ENCODE measurements at places on chromosomes 4 and X.
A peak's percentile ranks its signal among the peaks of the same experiment; 100 is the strongest.

GRCh38 chr4:26288355-26288909, 32.4 kb upstream of the RBPJ start:
- DNase-seq, result no peak

DNA sequence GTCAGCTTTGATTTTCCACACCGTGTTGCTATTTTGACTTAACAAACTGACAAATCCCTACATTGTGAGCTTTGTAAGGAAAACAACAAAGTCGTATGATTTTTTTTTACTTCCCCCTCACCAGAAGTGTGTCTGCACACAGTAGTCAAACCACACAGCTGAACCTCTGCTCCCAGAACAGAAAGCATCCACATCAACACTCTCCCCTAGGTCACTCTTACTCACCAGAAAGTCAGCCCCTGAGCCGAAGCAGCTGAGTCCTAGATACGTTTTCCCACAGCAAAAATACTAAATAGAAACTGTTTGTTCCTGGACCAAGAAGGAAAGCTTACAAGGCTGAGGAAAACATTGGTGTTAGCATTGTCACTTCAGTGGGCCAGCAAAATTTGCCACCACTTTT, 305.7 kb downstream of the DHX15 start:
- DNase-seq, result no peak

GRCh38 chrX:129689796-129690195, 35.0 kb upstream of the APLN start:
- DNase-seq, result no peak

GRCh38 chr4:114780205-114780604, 181.6 kb downstream of the UGT8 start:
- no peak for DNase-seq

- DNase-seq, result no peak
These were observed 25.5 kb downstream of the INTS12 start for GRCh38 chr4:105683038-105683437.

GRCh38 chr4:131091896-131092295, 1995.9 kb downstream of the C4orf33 start:
- no peak for DNase-seq

GRCh38 chr4:43341741-43342140, 449.2 kb downstream of the GRXCR1 start:
- DNase-seq, result no peak

- no peak for DNase-seq
These were observed 100.8 kb downstream of the SYTL5 start for GRCh38 chrX:38106991-38107655.

DNA sequence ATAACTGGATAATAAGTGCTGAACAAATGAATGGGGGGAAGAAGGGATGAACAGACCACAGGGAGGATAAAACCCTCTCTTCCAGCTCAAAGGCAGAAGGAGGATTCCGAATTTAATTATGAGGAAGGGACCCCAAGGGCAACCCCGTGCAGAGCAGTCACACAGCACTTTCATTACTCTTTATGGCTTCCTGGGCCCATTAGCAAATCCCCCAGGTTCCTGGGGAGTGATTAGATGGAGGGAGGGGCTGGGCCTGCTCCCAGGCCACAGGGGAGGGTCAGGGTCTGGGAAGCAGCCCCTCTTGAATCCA, 67.1 kb downstream of the PPP2R2C start:
- DNase-seq, result no peak

DNA sequence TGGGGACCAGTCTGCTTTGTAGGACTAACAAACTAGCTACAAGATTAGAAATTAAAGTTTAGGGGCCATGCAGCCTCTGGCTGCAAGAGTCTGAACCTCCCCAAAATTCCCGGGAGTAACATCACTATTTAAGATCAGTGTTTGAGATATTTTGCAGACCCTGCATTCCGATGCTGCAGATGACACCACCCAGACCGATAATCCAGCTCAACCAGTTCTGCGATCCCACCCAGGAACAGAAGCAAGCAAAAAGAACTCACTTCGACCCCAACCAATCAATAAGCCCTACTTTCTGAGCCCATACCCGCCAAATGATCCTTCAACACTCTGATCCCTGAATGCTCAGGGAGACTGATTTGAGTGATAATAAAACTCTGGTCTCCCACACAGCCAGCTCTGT, 877.8 kb downstream of the FAT4 start:
- no peak for DNase-seq

DNA sequence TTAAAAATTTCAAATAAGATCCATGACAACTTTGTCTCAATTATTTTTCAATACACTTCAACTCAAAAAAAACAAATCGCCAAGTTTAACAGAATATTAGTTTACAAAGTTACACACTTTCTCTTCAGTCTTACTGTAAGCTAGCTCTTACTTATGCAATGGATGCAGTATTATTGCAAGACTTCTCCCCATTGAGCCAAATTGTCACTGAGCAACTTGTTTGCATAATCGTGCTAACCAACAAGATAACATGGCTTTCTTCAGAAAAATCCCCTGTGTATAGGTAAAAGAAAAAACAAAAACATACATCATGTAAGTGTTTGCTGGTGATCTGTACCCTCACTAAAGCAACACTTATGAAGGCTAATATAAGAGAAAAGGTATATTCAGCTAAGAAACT, 18.9 kb downstream of the DNAJB14 start:
- no peak for DNase-seq

GRCh38 chrX:101208152-101208905, 11.3 kb upstream of the DRP2 start:
- no peak for DNase-seq

DNA sequence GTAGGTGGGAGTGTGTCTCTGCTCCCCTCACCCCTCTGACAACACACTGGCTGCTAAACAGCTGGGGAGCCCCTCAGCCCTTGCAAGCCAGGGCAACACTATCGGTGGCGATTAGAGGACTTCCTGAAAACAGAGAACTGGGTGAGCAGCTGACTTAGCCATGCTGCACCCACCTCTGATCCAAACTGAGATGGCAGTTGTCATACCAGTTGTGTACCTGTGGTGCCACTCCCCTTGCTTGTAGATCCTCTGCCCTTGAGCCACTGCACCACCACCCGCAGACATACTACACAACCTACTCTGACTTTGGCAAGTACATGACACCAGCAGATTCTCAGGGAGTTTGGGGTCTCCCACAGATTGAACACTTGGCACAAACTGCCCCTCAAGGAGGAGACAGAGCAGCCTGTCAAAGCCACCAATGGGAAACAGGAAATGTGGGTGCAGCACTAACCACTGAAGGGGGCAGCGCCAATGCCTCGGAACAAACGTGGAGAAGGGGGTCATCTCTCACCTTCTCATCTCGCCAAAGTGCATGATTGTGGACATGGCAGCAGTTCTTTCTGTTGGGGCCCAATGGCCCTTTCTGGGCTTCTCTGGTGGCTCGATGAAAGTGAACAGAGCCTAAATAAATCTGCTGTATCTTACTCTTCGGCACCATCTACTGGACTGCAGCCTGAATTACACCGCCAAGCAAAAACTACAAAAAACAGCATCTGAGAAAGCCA, 119.8 kb downstream of the NEK1 start:
- DNase-seq, result peak; percentile 34

- DNase-seq, result no peak
These were observed 7.3 kb upstream of the CLDN2 start for GRCh38 chrX:106912864-106913263.

DNA sequence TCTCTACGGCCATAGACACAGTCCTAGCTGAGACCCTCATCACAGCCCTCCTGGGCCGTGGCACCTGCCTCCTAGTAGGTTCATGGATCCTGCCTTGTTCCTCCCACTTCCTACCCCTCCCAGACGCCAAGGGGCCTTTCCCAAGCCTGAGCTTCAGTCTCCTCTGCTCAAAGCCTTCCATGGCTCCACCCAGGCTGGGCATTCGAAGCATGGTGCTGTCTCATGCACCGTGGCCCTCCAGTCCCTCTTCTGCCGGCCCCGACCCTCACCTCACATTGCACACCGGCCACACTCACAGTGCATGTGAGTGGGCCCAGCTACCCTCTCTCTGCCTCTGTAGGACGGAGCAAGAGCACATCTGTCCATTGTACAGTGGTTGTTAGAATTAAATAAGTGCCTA, 21.7 kb upstream of the KIAA0232 start:
- DNase-seq, result no peak

DNA sequence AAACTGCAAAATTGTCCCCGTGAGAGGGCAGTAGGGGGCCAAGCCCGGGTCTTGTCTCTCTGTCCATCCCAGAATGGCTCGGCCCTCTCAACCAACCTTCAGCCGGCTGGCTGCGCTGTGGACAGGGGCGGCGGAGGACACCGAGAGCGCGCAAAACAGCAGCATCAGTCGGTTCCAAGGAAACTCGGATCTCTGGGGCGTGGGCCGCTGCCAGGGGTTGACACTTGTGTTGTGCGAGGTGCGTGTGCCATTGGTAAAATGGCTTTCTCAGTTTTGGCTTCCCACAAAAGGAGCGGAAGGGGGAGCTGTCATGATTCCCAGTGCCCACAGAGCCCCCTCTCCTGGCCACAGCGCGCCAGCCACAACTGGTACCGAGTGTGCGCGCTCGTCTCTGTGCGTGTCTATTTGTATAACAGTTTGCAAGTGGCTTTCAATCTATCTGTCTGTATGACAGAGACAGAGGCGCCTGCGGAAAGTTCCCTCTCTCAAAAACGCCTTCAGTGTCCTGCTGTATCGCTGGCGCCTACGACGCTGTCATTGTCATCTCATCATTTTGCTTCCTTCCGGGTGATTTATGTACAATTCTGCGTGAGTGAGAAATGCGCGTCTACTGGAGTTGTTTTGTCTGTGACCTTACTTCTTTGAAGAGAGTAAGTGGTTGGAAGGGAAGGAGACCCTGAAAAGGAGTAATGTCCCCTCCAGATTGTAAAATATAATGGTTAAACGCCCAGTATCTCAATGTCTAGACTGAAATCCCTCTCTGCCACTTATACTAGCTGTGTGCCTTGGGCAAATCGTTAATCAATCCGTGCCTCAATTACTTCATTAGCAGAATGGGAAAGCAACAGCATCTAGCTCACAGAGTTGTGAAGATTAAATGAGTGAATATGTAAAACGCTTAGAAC, 1.8 kb downstream of the DKK2 start:
- DNase-seq, result no peak

DNA sequence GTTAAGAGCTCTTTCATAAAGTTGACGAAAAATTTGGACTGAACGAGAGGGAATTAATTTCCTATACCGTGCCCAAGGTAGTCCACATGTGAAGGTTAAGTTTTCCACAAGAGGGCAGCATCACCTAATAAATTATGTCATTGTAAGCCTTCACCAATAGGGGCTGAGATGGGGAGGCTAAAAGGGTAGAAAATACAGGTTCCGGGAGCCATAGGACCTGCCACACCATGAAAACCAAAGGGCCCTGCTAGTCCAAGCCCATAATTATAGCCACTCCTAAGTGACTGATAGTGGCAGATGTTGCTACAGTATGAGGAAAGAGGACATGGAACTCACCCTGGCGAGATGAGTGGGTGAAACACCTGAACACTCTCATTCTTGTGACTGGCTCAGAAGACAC, 122.2 kb downstream of the SHROOM4 start:
- DNase-seq, result peak; percentile 29

GRCh38 chr4:88106205-88106604, 52.2 kb downstream of the ABCG2 start:
- DNase-seq, result no peak

GRCh38 chr4:38757945-38758600, 24.7 kb downstream of the TLR10 start:
- DNase-seq, result peak; percentile 40

- no peak for DNase-seq
These were observed 139.6 kb upstream of the FAM47C start for GRCh38 chrX:36868592-36868991.

DNA sequence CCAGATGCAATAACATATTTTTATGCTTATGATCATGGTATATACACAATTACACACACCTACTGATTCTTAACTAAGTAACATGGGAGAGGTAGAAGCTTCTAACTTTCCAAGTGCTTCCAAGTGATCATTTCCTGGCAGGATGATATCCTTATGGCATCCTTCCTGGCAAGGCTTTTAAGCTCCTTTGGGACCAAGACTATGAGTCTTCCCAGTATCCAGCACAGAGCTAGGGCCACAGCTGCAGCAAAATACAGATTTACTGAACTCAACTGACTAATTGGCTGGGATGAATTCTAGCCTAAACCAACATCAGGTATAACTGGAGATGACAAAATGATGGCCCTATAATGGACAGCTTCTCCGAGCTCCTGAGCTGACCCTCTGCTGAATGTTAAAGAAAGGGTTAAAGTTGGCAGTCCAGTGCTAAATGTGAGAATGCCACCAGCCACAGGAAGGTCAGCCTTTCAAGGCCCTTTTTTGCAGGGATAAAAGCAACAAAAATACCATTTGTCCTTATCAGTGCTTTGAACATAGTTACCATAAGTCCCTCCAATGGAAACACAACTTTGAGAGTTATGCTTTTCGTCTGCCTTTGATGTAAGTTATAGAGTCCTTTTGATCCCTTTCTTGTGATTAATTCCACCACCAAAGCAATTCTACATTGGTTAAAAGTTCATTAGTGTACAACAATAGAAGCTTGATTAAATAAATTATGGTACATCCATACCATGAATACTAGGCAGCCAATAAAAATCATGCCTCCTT, 73.4 kb downstream of the MGST2 start:
- no peak for DNase-seq

GRCh38 chr4:41822325-41822724, 73.8 kb upstream of the PHOX2B start:
- DNase-seq, result no peak

GRCh38 chr4:53376900-53377299, 541 bp upstream of the FIP1L1 start:
- DNase-seq, result no peak

DNA sequence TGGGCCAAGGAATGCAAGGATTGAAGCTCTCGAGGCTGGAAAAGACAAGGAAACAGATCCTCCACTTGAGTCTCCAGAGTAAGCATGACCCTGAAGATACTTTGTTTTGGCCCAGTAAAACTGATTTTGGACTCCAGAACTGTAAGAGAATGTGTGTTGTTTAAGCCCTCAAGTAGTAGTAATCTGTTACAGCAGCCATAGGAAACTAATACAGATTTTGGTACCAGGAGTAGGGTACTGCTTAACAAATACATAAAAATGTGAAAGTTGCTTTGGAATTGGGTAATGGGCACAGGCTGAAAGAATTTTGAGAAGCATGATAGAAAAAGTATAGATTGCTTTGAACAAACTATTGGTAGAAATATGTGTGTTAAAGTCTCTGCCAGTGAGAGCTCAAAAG, 17.4 kb upstream of the FRAS1 start:
- DNase-seq, result no peak

- DNase-seq, result no peak
These were observed 74.1 kb upstream of the TMEM164 start for GRCh38 chrX:109928596-109929335.

DNA sequence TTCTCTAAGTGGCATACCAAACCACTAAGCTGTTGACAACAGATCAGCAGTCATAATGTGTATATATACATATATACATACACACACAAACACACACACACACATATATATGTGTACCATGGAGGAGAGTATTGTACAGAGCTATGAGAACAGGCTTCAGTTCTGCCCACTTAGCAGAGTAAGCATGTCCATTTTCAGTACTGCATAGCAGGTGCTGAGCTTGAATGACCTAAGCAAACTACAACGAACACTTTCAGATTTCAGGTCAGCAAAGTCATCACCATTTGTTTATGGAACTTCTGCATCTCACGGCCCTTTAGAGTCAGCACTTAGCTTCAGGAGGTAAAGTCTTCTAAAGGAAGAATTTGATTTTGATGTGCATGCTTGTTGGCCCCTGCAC, 735.8 kb upstream of the ATOH1 start:
- no peak for DNase-seq

- no peak for DNase-seq
These were observed 25.3 kb downstream of the FHIP1A start for GRCh38 chr4:151434183-151434860.

All from K562 (cell line).